ENCODE measurements at places on chromosomes 3 and 15.
A peak's percentile ranks its signal among the peaks of the same experiment; 100 is the strongest.

DNA sequence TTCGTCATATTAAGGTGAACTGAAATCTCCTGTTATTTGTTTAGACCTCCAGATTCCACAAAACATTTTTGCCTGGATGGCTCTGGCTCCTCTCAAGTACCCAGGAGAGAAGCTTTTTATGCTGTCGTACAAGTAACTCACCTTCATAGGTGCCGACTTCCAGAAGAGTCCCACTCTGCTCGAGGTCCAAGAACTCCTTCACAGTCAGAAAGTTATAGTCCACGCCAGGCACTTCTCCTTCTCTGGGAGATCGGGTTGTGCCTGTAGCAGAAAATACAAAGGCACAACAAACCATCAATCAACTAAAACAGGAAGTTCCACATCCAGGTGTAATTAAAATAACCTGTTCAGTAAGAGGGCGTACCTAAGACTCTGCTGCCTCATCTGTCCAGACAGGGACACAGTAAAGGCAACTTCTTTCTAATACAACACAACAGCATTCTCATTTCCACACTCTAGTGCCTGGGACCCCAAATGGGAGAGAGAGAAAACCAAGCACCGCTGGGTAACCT, 545.3 kb downstream of the MAGI1 start:
- DNase-seq, result no peak

- DNase-seq, result no peak
These were observed 76.9 kb upstream of the FRMD4B start for GRCh38 chr3:69462826-69463100.

DNA sequence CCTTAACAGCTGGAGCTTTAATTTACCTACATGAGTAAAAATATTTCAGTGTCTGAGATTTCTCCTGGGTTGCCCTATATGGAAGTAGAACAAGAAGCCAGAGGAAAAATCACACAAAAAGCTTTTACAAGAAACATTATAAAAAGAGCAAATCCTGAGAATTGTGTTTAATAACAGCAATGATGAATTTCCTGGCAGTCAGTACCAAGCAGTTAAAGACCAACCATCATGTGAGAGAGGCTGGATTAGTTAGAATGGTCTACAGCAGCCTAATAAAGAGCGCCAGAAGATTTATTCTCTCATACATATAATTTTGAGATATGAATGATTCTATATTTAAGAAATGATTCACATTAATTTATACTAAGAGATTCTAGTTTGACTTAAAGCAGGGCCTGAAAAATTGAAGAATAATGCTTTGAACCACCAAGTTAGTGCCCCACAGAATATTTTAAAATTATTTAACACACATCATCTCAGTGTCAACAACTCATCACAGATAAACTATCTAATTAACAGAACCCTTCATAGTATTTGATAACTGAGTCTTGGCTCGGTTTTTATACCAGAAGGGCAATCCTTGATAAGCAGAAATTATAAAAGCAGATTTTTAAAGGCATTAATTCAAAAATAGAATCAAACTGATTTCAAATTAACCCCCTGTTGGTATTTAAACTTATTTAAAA, 59.9 kb upstream of the DPH6 start:
- no peak for DNase-seq

DNA sequence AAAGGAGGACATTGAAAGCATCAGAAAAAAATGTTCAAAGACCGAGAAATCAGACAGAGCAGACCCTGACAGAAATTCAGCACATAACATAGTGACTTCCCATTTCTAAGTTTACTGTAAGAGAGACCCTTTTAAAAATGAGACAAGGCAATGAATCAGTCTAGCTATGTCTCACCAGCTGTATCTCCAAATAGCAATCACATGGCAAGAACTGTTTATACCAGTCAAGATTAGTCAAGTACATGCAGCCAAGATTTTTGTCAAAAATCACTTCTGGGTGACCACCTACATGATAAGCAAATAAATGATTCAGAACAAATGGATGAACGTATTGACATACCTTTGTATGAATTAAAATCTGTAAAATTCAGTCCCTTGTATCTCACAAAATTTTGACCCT, 138.0 kb downstream of the DTWD1 start:
- DNase-seq, result no peak

GRCh38 chr3:29880809-29881208, 599.9 kb downstream of the RBMS3 start:
- no peak for DNase-seq

- peak; percentile 40 for DNase-seq
These were observed 58.1 kb upstream of the CA12 start for GRCh38 chr15:63439536-63440264.

- DNase-seq, result no peak
These were observed 28.3 kb upstream of the BHLHE40 start for GRCh38 chr3:4950948-4951347.

- no peak for DNase-seq
These were observed 3.1 kb downstream of the SLC35A5 start for GRCh38 chr3:112564940-112565305.

DNA sequence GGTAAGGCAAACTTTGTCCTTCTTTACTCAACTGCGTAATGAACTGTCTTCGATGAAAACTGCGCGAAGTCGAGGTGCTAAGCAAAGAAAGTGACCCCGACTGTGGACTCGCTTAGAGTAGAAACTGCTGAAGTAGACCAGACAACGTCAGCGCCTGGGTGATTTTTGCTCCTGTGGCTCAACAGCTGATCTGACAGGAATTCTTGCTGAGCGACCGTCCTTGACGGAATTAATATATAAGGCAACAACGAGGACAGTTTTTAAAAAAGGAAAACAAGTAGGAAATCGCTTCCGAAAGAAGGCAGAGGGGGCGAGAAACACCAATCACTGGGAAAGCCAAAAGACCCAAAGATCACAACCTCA, 541 bp downstream of the RPS27L start:
- peak; percentile 53 for DNase-seq
